ENCODE measurements at places on chromosomes 12 and 14.

DNA sequence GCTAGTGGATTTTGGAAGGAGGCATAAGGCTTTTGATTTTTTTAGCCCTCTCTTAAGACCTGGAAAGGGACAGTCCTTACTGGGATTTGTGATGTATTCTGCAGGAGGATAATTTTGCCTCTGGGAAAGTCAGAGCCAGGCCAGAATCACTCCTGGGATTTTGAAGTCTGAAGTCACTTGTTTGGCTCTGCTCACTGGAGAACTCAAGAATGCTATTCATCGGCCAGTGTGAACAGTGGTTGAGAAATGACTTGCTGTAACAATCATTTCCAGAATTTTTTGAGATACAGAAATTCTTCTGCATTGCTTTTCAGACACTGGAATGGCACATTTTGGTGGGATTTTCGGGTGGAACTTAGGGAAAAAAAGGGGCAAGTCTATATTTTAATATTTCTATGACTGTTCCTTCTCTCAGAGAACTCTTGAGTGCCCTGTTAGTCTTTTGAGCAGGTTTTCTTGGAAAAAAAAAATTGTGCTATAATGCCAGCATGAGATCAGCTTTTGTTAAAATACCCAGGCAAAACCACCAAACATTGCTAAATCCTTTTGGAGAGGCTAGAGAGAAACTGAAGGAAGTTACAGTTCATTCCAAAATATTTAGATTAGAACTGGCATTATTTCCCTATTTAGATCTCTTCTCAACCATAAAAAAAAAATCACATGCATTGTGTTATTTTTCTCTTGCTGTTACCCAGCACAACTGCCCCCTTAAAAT lies 26.1 kb upstream of the BHLHE41 start:
- no peak for DNase-seq

DNA sequence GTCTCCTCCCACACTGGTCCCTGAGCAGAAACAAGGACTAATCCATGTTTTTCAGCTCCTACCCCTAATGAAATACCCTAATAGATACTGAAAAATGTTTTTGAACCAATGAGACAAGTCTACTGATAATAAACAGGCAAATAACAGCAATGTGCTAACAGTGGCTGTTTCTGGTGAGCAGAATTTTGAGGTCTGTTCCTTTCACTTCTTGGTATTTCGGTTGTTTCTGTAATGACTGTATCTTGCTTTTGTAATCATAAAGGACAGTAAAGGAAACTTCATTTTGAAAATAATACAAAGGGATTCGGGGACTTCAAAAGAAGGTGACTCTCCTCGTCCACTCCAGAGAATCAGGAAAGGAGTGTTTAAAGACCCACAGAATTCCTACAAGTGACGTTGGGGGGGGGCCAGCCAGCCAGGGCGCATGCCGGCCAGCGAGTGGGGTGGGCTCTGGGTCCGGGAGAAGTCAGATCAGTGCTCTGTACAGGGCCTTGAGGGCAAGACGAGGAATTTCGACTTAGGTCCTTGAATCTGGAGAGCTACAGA lies 1.1 kb upstream of the CD9 start:
- no peak for DNase-seq

- no peak for DNase-seq
These were observed 6.9 kb downstream of the ANAPC5 start for GRCh38 chr12:121345151-121345815.

DNA sequence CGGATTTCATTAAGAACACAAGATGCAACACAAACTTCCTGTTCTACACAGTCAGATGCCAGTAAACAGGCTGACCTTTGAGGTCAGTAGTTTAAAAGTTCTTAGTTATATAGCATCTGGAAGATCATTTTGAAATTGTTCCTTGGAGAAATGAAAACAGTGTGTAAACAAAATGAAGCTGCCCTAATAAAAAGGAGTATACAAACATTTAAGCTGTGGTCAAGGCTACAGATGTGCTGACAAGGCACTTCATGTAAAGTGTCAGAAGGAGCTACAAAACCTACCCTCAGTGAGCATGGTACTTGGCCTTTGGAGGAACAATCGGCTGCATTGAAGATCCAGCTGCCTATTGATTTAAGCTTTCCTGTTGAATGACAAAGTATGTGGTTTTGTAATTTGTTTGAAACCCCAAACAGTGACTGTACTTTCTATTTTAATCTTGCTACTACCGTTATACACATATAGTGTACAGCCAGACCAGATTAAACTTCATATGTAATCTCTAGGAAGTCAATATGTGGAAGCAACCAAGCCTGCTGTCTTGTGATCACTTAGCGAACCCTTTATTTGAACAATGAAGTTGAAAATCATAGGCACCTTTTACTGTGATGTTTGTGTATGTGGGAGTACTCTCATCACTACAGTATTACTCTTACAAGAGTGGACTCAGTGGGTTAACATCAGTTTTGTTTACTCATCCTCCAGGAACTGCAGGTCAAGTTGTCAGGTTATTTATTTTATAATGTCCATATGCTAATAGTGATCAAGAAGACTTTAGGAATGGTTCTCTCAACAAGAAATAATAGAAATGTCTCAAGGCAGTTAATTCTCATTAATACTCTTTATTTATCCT lies 13.5 kb downstream of the PTGER2 start:
- DNase-seq, result no peak

DNA sequence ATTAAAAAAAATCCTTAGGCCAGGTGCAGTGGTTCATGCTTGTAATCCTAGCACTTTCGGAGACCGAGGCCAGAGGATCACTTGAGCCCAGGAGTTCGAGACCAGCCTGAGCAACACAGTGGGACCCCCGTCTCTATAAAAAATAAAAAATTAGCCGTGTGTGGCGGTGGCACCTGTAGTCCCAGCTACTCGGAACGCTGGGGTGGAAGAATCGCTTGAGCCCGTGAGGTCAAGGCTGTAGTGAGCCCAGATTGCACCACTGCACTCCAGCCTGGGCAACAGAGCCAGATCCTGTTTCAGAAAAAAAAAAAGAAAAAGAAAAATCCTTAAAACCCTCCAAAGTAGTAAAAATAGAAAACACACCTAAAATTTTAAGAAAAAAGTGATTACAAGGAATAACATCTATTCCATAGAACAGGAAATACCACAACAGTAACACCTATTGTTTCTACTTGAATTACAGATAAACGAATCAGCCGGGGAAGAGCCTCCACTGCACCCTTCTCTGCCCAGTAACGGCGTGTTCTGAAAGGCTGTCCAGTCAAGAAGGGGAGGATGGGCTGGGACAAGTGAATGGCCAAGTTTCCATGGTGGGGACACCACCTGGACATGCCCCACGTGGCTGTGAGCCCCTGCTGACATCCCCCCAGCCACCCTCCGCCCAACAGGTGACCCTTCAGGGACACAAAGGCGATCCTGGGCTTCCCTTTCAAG lies 17.8 kb downstream of the POLE start:
- DNase-seq, result no peak

- no peak for DNase-seq
These were observed 1.8 kb upstream of the PHLDA1 start for GRCh38 chr12:76033081-76034011.

DNA sequence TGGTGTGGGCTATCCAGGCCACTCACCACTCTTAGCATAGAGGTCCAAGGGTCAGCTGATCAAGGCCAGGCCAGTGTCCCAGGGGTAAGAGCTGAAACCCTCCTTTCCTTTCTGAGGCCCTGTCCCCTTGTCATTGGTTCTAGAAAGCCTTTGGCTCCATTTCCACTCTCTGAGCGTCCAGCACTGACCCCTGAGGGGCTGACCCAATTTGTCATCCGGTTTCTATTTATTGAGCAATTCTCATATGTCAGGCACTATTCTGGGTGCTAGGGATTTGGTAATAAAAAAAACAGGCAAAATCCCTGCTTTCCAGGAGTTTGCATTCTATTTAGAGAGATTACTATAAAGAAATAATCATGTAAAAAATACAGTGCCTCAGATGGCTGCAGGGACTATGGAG lies 3.4 kb downstream of the KRT77 start:
- DNase-seq, result no peak

DNA sequence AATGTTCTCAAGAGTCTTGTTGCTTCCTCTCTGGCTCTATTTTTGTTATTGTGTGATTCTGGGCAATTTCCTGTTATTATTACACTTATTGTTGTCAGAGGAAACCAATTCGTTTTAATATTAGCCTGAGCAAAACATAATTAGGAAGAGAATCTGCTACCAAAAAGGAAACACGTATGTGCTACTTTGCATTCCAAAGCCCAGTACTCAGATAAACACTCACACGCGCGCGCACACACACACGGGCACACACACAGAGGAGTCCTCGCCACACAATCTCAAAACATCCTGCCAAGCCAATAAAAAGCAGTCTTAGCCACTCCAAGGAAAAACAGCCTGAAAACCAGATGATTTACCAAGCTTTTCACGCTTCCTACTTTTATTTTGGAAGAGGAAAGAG lies 400.7 kb downstream of the NUAK1 start:
- DNase-seq, result no peak

- DNase-seq, result no peak
These were observed 400.2 kb downstream of the TMEM121 start for GRCh38 chr14:105926373-105927095.

DNA sequence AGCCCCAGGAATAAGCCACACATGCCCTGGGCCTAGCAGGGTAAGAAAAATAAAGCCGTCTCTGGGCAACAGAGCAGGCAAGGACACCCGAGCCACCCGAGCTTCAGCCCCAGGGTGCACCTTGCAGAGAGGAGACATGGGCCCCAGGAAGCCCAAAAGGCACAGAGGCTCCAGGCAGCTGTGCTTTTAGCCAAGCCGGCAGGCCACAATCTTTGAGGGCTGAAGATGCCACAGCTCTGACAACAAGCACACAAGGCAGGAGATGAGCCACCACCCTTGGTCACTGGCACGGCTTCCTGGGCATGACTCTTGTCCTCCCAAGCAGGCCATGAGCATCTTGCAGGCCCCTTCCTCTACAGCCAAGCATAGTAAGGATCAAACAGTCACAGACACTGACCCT lies 86.3 kb downstream of the ITPK1 start:
- DNase-seq, result no peak

DNA sequence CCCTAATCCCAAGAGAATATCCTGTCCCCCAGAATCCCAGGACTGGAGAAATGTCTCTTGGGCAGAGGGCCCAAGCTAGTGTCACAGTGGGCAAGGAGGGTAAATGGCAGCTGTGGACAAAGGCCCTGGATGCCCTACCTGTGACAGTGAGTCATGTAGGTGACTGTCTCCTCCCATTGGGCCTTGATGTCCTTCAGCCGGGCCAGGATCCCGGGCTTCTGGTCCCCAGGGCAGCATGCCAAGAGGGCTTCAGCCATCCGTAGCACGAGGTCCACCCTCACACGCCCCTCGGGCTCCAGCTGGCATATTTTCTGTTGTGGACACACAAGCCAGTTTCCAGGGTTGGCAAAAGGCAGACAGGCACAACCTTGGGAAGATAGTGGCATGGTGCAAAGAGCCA lies 48.8 kb downstream of the SYNE3 start:
- no peak for DNase-seq

DNA sequence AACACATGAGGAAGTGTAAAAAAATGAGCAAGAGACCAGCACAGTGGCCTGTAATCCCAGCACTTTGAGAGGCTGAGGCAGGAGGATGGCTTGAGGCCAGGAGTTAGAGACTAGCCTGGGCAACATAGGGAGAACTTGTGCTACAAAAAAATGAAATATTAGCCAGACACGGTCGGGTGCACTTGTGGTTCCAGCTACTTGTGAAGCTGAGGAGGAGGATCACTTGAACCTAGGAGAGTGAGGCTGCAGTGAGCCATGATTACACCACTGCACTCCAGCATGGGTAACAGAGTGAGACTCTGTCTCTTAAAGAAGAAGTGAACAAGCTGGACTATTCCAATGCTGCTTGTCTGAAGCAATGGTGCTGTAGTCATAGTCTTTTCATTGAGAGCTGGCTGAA lies 36.3 kb upstream of the MAP3K9 start:
- DNase-seq, result no peak

- DNase-seq, result peak; percentile 7
These were observed 436 bp downstream of the VPS33A start for GRCh38 chr12:122265886-122266229.

GRCh38 chr12:10088955-10089900 lies 9.6 kb downstream of the CLEC1A start:
- no peak for DNase-seq

DNA sequence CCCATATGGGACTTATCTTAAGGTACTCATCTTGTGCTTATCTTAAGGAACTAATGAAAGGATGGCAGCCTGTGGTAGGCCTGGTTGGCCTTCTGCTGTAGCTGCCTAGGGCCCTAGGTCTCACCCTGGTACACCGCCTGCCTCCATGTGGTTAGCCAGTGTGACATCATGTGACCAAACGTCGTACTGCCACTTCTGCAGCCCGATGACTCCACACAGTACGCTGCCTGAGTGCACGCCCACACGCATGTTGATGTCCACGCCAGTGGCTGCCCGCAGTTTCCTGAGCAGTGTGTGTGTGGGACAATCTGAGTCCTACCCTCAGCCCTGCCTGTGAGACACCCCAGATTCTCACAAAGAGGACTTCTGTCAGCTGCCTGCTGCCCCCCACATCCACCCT lies 5.1 kb downstream of the ADCY4 start:
- DNase-seq, result peak; percentile 33

DNA sequence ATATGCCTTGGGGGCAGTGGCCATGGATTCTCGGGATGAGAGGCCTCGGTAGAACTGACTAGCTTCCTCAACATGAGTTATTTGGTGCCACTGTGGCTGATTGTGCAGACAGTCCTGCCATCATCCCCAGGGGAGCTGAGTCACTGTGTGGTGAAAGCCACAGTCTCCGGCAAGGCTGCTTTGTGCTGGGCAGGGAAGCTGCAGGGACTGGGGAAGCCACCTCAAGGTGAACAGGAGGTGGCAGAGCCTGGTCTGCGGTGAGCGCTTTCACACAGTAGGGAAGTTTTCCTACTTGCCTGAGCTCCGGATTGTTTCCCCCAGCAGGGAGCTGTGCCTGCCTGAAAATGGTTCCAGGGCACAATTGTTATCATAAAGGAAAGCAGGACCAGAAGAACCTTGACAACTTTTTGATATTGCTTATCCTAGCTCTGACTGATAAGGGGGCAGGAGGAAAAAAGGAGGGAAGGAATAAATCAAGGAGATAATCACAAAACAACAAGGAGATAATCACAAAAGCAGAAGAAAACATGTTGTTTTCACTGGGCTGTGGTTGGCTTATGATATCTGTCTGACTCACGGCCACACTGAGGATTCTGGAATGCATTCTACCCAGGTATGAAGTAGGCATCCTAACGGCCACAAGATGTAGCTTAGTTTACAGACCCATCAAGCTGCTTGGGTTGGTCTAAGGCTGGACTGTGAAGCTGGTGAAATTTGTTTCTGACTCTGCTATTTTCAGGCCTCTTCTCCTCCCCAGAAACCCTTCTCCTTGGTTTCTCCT lies 32.2 kb upstream of the GNG2 start:
- DNase-seq, result peak; percentile 51

DNA sequence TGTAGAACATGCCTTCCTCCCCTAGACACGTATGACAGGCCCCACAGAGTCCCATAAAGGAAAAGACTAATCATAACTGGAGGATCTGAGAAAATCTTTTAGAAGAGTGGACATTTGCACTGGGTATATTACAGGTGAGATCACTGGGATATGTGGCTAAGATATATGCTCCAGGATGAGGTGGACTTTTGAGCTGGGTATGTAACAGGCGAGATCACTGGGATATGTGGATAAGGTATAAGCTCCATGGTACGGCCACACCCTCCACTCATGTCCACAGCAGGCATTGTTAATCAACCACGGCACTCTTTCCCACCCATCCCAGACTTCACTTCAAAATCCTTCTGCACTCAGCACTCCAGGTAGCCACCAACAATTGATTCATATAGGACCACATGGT lies 34.1 kb downstream of the CLMN start:
- DNase-seq, result no peak

- DNase-seq, result no peak
These were observed 58.7 kb upstream of the OR10AD1 start for GRCh38 chr12:48261773-48262172.
